Left renal cortex interstitium (tissue), 4 donors: ENCODE measurements at places on chromosomes 4 and X.

DNA sequence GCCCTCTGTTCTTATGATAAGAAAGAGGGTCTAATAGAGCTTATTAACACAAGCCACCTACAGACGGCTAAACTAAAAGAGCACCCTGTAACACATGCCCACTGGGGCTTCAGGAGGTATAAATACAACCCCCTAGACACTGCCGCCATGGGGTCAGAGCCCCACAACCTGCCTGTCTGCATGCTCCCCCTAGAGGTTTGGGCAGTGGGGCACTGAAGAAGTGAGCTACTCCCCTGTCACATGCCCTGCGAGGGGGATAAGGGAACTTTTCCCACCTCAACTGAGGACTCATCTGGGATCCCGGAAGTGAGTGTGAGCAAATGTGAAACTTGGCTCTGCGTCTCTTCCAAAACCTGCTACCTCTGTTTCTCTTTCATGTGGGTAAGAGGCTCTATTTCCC lies 334.5 kb downstream of the ADAM29 start:
- no peak for DNase-seq

GRCh38 chr4:184911310-184911709 lies 85.5 kb upstream of the ACSL1 start:
- no peak for DNase-seq

GRCh38 chr4:155025762-155026457 lies 182.5 kb upstream of the NPY2R start:
- no peak for DNase-seq

- no peak for DNase-seq
Observed at GRCh38 chr4:140025470-140025869, 128.5 kb downstream of the MAML3 start.

- no peak for DNase-seq
Observed at GRCh38 chr4:15918484-15919129, 19.9 kb downstream of the FGFBP1 start.

DNA sequence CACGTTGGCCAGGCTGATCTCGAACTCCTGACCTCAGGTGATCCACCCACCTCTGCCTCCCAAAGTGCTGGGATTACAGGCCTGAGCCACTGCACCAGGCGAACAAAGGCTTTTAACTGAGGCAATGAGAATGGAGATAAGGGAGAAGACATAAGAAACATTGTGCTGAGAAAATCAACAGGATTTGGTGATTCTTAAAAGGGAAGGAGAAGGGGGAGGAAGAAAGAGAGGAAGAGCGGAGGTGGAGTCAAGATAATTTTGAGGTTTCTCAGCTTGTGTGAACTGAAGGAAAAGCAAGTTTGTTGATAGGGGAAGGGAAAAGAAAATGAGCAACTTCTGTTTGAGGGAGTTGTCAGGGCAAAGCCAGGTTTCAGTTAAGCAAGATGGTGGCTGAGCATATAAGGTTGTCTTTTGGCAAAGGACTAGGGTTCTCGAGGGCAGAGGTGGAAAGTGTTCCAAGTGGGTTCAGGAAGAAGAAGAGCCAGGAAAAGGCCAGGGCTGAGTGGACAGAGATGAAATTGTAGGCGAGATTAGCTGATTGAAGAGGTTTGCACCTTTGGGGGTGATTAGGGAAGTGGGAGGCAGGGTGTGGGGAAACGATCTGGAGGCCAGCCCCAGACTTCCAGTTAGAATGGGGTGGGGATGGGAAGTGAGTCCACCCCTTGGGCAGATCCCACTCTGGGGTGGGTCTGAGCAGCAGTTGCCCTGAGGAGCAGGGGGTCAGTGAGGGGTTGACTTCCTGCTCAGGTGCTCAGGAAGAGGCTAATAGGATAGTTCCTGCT lies 7.8 kb downstream of the DOCK11 start:
- DNase-seq = no peak

DNA sequence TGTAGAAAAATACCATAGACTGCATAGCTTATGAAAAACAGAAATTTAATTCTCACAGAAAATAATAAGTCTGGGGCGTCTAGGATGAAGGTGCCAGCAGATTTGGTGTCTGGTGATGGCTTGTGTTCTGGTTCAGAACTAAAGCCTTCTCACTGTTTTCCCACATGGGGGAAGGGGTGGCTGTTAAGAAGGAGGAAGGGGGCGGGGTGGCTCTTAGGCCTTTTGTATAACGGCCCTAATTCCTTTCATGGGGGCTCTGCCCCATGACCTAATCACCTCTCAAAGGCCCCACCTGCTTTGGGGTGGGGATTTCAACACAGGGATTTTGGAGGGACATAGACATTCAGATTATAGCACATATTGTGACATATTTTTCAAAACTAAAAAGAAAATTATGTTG lies 173.2 kb upstream of the TECRL start:
- DNase-seq = no peak

DNA sequence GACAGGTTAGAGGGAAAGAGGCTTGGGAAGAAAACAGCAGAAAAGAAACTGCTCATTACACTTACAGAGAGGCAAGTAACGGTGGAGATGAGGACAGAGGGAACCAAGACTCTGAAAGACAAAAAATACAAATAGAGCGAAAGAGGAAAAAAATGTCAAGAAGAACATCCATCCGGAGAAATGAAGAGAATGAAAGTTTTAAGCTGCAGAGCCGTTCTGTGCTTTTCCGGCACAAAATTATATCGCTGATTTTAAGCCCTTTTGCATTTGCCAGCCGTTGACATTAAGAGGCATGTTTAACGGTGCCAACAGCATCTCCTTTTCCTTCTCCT lies 236 bp downstream of the PCDH10 start:
- no peak for DNase-seq

- DNase-seq = no peak
Observed at GRCh38 chr4:185209031-185209851, at the start of gene SNX25. TSS of gene SNX25 (plus strand) at chr4:185209598. CDS start at chr4:185209827, 229 bp downstream.

DNA sequence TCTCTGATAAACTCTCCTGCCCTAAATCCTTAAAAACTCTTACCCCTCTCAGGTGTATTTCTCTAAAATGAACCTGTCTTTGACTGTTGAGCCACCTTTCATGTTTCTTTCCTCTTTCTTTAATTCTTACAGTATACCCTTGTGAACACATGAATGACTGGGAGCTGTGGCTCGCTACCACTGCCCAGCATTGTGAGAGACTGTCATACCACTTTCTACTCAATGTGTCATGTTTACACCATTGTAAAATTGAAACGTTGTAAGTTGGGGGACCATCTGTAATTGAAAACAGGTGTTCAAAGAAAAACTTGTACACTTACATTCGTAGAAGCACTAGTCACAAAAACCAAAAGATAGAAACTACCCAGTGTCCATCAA lies 66.9 kb downstream of the ZNF182 start:
- no peak for DNase-seq

- DNase-seq = no peak
Observed at GRCh38 chrX:107674480-107675364, 46.4 kb downstream of the PRPS1 start.

GRCh38 chr4:25031077-25031621 lies 403 bp upstream of the LGI2 start:
- DNase-seq = no peak

- DNase-seq = no peak
Observed at GRCh38 chr4:83724485-83725335, 188.8 kb downstream of the GPAT3 start.

DNA sequence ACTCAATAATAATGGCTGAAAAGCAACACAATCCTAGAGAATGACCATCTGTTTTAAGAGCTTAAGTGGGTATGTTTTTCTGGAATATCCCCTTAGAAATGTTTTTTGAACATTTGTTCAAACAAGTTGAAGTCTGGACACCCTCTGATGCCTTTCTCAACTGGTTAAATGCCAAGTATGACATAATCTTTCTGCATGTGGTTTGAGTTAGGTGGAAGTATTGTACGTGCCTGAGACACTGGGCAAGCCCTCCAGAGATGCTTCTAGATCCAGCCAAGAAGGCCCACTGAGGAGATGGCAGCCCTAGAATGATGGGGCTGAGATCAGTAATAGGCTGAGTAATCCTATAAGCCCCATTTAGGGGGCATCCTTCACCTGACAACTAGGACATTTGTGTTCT lies 493.1 kb downstream of the MAGEE1 start:
- DNase-seq = no peak

DNA sequence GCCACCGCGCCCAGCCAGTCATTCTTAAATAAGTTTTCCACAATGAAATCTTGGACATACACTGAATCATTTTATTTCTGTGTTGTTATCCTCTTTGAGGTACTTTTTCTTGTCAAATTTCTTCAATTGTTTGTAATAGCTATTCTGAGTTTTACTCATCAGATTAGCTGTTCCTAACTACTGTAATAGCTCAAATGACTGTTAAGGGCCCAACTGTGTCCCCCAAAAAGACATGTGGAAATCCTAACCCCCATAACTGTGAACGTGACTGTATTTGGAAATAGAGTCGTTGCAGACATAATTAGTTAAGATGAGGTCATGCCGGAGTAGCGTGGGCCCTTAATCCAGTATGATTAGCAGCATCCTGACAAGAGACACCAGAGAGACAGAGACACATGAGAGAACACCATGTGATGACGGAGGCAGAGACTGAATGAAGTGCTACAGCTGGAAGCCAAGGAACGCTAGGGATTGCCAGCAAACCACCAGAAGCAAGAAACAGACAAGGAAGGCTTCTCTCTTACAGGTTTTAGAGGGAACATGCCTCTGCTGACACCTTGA lies 22.9 kb downstream of the ACOT9 start:
- no peak for DNase-seq

GRCh38 chrX:109889289-109890006 lies 113.5 kb upstream of the TMEM164 start:
- DNase-seq = no peak

DNA sequence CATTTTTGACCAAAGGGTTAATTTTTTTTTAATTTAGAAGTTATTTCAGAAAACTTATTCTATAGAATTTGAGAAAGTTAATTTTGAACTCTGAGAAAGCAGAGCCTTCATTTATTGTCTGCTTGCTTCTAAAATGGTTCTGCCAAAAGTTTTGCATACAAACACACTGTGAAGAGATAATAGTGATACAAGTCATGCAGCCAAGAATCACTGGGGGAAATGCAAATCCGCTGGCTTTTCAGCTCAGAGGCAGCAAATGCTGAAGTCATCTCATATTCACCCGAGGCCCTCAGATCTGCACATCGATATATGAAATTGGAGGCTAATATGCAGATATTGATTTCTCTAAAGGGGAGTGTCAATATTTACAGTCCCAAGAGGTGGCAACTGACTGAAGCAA lies 186.2 kb downstream of the KIT start:
- no peak for DNase-seq

- no peak for DNase-seq
Observed at GRCh38 chr4:57190601-57191481, 80.7 kb upstream of the IGFBP7 start.

DNA sequence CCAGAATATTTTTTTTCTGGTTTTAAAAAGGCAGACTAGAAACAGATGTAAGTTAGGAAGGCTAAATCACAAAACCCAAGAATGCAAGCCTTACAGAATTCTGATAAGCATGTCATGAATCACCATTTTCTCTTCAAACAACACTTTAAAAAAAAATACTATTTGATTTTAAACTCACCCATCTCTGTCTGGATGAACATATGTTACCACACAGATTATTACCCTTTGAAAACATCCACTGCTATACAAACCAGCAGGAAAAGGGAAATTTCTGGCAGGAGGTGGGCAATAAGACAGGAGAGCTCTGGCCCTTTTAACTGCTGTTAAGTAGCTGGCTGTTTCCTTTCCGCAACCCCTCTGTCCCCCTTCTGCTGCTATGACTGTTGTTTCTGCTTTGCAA lies 317.7 kb upstream of the NOCT start:
- no peak for DNase-seq
